ENCODE measurements at places on chromosomes 4 and X. TPM values are rescaled to one million over a fixed set of nuclear protein-coding genes. Genes with fewer than 3 reads are reported as not detected.

Gene TSC22D3
- 18.3 TPM for total RNA-seq

Gene CXorf66
- not detected for total RNA-seq

DNA sequence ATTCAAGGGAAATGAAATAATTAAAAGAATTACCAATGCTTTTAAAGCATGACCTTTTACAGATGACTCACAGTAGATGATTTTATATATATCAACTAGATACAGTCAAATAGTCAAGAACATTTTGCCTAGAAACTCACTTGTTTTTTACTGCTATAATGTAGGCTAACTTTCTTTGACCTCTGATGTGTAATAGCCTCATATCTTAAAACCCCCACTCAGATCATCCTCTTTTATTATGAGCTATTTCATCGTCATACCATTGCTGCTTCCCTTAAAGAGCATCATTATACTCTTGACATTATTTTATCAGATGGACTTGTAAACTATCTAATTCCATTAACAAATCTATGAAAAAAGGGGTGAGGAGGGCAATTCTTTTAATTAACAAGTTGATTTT is 355.9 kb upstream of the AGA start:
- no peak for DNase-seq

DNA sequence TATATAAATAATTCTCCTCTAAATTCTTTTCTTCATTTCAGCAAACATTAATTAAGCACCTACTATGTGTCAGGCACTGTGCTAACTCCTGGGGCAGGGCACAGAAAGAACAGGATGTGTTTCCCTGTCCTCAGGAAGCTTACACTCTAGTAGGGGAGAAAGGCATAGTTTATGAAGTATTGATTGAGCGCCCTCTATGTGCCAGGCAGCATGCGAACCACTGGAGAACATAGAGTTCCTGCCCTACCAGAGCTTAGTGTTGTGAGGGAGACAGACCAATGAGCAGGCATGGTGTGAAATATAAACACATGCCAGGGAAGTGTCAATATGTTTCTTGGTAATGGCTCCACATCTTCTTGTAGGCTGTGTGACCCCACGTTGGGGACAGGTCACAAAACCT is 3.7 kb downstream of the ADGRG4 start:
- no peak for DNase-seq

DNA sequence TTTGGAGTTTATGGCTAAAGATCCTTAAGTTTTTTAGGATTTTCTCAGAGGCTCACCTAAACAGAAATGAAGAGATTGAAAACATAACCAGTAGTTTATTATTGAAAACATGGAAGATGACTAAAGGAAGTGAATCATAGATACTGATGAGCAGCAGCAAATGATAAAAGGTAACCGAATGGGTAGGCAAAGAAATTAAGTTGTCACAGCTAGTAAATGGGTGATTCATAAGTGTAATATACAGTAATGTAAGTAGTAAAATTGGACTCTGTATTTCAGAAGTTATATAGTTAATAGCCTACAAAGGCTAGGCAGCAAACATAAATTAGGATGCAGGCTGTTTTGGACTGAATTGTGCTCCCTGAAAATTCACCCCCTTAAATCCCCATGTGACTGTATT is 59.0 kb upstream of the ADGRA3 start:
- no peak for DNase-seq
